Thoracic aorta (tissue), 2 donors: ENCODE measurements at places on chromosomes 12 and 14.

DNA sequence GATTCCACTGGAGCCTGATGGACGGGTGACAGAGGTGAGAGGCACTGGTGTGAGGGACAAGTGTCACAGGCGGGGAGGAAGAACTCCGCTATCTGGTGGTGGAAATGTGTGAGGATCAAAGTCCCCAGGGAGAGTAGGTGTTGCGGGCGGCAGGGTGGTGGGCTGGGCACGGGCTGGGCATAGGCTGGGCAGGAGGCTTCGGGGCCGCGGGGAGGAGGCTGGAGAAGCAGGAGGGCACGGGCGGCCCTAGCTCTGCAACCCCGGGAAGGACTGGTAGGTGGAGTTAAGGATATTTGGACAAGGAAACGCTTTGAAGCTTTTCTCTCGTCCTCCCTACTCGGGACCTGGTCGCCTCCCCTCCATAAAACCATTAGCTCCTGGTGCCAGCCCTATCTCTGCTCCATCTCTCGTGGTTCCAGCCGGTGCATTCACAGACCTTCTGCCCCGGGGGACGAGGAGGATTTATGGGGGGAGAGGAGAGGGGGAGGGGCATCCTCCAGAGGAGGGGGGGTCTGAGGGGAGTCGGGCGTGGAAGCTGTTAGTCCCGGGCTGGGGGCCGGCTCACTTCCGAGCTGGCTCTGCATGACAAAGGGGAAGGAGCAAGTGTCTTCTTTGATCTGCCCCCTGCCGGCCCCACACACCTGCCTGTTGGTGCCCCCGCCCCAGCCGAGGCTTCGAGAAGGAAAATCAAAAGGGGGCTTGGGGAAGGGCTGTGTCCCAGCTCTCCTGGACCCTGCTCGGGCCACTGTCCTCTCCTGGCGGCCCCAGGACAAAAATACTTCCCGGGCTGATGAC, 504 bp downstream of the WNT5B start:
- peak overlapping the region; percentile 73 for H3K4me3 ChIP-seq
- H3K36me3 ChIP-seq, result no peaks in the 10 kb centered on the region
- no peak overlapping the region for H3K27ac ChIP-seq
- H3K4me1 ChIP-seq, result peaks cover 26% of the 10 kb centered on the region
- no peaks in the 10 kb centered on the region for H3K27me3 ChIP-seq

GRCh38 chr12:45464699-45465098, 248.8 kb downstream of the ANO6 start:
- H3K4me3 ChIP-seq, result no peak overlapping the region
- H3K27ac ChIP-seq, result no peak overlapping the region
- H3K4me1 ChIP-seq, result peaks cover 8% of the 10 kb centered on the region
- DNase-seq, result no peak
- no peaks in the 10 kb centered on the region for H3K27me3 ChIP-seq

DNA sequence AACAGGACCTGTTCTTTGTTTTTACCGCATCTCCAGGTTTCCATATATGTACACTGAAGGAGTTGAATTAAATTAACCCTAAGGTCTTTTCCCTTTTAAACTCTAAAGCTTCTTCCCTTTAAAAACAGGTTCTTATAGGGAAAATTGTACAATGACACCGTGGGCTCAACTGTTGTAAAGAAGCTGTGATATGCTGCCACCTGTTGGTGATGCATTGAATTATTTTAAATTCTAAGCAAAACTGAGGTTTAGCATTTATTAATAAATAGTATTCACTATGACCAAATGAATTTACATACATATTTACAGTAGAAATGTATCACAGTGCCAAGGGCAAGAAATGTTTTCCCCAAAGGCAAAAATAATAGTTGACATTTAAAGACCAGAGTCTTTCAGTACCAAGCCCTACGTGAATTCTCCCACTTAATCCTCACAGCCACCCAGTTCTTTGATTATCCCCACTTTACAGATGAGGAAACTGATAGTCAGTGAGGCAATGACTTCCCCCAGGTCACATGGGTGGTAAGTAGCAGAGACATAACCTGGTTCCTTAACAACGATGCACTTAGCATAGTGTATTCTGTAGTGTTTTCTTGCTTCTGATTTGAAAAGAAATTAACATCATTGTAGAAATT, 35.7 kb upstream of the TMEM263 start:
- no peaks in the 10 kb centered on the region for H3K27me3 ChIP-seq
- no peak for DNase-seq
- no peak overlapping the region for H3K4me3 ChIP-seq
- no peaks in the 10 kb centered on the region for H3K4me1 ChIP-seq
- H3K27ac ChIP-seq, result no peak overlapping the region

DNA sequence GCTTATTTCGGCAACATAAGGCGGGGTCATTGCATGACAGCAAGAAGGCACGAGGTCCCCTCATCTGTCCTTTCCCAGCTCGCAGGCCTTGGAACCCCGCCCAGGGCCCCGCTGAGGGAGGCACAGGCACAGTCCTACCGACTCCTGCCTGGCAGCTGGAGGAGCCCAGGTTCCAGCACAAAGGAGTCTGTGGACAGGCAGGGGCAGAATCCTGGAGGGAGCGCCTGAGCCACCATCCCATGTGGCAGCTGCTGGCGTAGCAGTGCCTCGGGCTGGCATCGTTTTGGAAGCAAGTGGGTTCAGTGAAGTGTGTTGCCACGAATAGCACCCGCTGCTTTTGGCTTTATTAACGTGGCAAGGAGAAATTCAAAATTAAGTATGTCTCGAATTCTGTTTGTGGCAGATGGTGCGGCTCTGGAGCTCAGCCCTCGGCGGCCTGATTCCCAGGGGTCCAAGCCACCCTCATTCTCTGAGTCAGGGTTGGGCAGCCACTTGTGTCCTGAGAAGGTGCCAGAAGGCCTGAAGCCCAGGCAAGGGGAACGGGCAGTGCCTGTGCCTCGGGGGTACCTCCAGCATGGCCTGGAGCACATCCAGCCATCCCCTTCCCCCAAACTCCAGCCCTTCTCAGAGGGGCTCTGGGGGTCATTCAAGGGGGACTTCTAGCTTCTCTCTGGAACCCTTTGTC, 35.9 kb downstream of the SLC8B1 start:
- peak overlapping the region; percentile 43 for H3K4me3 ChIP-seq
- H3K4me1 ChIP-seq, result peaks cover 19% of the 10 kb centered on the region
- H3K27ac ChIP-seq, result peak overlapping the region; percentile 93
- peak; percentile 49 for DNase-seq
- H3K36me3 ChIP-seq, result peaks cover 27% of the 10 kb centered on the region

- H3K27ac ChIP-seq, result no peak overlapping the region
- no peak for DNase-seq
- peaks cover 59% of the 10 kb centered on the region for H3K4me1 ChIP-seq
- H3K4me3 ChIP-seq, result no peak overlapping the region
- H3K36me3 ChIP-seq, result no peaks in the 10 kb centered on the region
Measured at GRCh38 chr12:104687823-104688573, 231.2 kb downstream of the CHST11 start.

GRCh38 chr14:21145437-21145836, 10.4 kb downstream of the OR5AU1 start:
- DNase-seq, result no peak
- no peaks in the 10 kb centered on the region for H3K4me1 ChIP-seq
- no peak overlapping the region for H3K27ac ChIP-seq
- no peaks in the 10 kb centered on the region for H3K36me3 ChIP-seq

DNA sequence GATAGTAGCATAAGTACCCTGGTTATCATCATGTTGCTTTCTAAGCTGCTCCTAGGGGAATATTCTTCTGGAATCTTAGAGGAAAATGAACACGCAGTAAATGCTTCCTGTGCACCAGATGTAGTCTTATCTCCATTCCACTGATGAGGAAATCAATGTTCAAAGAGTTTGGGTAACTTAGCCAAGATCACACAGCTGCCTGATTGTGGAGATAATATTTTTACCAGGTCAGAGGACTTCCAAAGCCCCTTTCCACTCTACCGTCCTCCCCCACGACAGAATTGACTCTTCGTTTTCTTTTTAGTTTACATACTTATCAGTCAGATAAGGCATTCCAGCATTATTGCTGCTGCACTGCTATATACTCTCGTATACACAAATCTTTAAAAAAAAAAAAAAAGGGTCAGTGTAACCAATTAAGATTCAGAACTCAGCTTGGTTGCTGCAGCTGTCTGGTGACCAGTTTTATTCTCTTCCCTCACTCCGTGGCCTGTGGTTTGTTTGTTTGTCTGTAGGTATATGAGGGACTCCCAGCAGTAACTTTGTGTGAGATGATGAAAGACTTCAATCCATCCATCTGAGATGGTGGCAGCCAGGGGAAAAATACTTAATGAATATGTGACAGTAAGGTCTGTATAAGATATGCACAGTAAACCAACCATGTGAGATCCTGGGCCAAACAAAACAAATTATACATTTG, 110.5 kb downstream of the TGFB3 start:
- H3K4me3 ChIP-seq, result no peak overlapping the region
- H3K4me1 ChIP-seq, result peaks cover 7% of the 10 kb centered on the region
- DNase-seq, result no peak
- no peaks in the 10 kb centered on the region for H3K36me3 ChIP-seq
- no peaks in the 10 kb centered on the region for H3K27me3 ChIP-seq

- no peak overlapping the region for H3K4me3 ChIP-seq
- H3K27ac ChIP-seq, result no peak overlapping the region
- DNase-seq, result no peak
- H3K4me1 ChIP-seq, result no peaks in the 10 kb centered on the region
- H3K36me3 ChIP-seq, result no peaks in the 10 kb centered on the region
- no peaks in the 10 kb centered on the region for H3K27me3 ChIP-seq
Measured at GRCh38 chr14:72291908-72292688, 359.9 kb downstream of the RGS6 start.

GRCh38 chr14:26775765-26776563, 178.1 kb upstream of the NOVA1 start:
- no peaks in the 10 kb centered on the region for H3K36me3 ChIP-seq
- H3K27me3 ChIP-seq, result no peaks in the 10 kb centered on the region
- no peak overlapping the region for H3K27ac ChIP-seq
- DNase-seq, result no peak

GRCh38 chr14:68522510-68523325, 270.1 kb downstream of the ZFP36L1 start:
- H3K4me3 ChIP-seq, result no peak overlapping the region
- peak overlapping the region; percentile 61 for H3K27ac ChIP-seq
- peaks cover 81% of the 10 kb centered on the region for H3K4me1 ChIP-seq
- H3K36me3 ChIP-seq, result no peaks in the 10 kb centered on the region

GRCh38 chr14:74981462-74981782, 21.3 kb upstream of the EIF2B2 start:
- H3K36me3 ChIP-seq, result no peaks in the 10 kb centered on the region
- no peak for DNase-seq
- H3K27me3 ChIP-seq, result no peaks in the 10 kb centered on the region
- H3K4me3 ChIP-seq, result no peak overlapping the region

- DNase-seq, result no peak
- peaks cover 59% of the 10 kb centered on the region for H3K4me1 ChIP-seq
- H3K4me3 ChIP-seq, result no peak overlapping the region
Measured at GRCh38 chr12:122088179-122088810, 9.7 kb downstream of the MLXIP start.

GRCh38 chr12:131561051-131561450, 149.8 kb upstream of the SFSWAP start:
- no peaks in the 10 kb centered on the region for H3K36me3 ChIP-seq
- no peaks in the 10 kb centered on the region for H3K4me1 ChIP-seq

- H3K36me3 ChIP-seq, result no peaks in the 10 kb centered on the region
- H3K4me3 ChIP-seq, result no peak overlapping the region
- no peak overlapping the region for H3K27ac ChIP-seq
- no peaks in the 10 kb centered on the region for H3K27me3 ChIP-seq
- DNase-seq, result no peak
- peaks cover 14% of the 10 kb centered on the region for H3K4me1 ChIP-seq
Measured at GRCh38 chr12:175759-176158, 38.2 kb downstream of the SLC6A12 start.

DNA sequence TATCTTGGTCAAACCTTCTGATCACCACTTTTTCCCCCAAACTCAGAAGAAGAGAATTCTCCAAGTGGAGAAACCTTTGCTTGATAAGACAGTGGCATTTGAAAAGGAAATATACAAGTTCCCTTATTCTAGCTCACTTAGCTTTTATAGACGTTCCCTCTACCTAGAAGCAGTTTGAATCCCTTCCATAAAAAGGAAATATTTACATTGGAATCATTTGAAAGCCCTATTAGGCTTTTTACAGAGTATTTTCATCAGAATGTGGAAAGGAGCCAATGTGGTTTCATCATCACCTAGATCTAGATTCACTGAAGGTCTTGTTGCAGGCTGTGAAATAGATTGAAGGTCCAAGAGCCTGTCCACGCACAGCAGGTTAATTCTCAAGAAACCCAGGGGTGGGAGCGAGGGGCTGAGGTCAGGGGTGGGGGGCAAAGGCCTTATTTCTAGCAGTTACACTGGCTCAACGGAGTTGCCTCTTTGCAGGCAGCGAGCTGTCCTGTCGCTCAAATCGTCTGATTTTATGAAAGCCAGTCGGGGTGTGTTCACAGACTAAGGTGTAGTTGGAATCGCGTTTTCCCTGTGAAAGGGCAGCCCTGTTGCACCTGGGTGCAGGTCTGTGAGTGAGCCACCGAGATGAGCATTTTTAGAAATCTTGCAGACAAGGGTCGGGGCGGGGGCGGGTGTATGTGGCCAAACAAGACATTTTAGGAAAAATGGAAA, 45.6 kb downstream of the AACS start:
- no peak overlapping the region for H3K4me3 ChIP-seq
- H3K36me3 ChIP-seq, result peaks cover 19% of the 10 kb centered on the region
- DNase-seq, result no peak
- no peak overlapping the region for H3K27ac ChIP-seq

DNA sequence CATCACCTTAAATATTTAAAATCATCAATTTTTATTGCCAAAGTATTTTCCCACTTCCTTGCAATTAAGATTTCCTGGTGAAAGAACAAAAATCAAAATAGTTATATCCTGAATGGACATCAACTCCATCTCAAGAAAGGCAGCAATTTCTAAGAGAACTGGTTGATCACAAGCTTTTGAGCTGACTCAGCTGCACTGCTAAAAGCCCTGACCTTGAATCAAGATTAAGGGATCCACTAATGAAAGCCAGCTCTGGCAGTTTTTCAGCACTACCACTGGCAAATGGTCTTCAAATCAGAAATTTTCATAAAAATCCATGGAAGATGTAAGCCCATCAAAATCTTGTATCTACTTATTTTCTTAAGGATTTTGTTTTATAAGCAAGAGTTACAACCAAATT, 123.4 kb downstream of the SLC6A15 start:
- H3K4me1 ChIP-seq, result no peaks in the 10 kb centered on the region
- DNase-seq, result no peak
- no peak overlapping the region for H3K4me3 ChIP-seq
- H3K36me3 ChIP-seq, result no peaks in the 10 kb centered on the region
- no peak overlapping the region for H3K27ac ChIP-seq

DNA sequence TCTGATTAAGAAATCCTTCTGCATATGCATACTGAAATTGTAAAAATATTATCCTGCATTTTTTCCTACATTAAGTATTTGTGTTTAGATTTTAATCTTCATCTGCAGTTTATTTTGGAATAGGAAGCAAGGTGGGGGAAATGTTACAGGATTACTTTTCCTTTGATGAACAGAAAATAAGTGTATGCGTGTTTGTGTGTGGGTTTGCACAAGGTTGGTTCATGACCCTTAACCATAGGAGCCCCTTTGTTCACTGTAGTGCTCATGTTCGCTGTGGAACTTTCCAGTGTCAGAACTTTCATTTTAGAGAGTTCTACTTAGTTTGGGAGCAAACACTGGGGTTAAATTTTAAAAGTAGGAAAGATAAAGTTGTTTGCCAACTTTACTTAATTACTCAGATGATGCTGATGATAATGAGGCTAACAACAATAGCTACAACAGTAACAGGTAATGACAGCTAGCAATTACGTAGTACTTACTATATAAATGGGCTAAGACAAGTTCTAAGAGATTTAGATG, 6.4 kb upstream of the A2M start:
- H3K4me3 ChIP-seq, result peak overlapping the region; percentile 54
- DNase-seq, result no peak
- peaks cover 30% of the 10 kb centered on the region for H3K4me1 ChIP-seq
- H3K27me3 ChIP-seq, result no peaks in the 10 kb centered on the region

GRCh38 chr12:67047634-67048033, 221.5 kb upstream of the CAND1 start:
- no peaks in the 10 kb centered on the region for H3K4me1 ChIP-seq
- H3K27ac ChIP-seq, result no peak overlapping the region
- no peaks in the 10 kb centered on the region for H3K27me3 ChIP-seq
- no peaks in the 10 kb centered on the region for H3K36me3 ChIP-seq
- H3K4me3 ChIP-seq, result no peak overlapping the region
